Hematopoietic multipotent progenitor cell treated with erythropoietin and hydrocortisone succinate and interleukin-3 and kit ligand, for 6 days (in vitro differentiated cells): ENCODE measurements at places on chromosomes 16 and 17.

DNA sequence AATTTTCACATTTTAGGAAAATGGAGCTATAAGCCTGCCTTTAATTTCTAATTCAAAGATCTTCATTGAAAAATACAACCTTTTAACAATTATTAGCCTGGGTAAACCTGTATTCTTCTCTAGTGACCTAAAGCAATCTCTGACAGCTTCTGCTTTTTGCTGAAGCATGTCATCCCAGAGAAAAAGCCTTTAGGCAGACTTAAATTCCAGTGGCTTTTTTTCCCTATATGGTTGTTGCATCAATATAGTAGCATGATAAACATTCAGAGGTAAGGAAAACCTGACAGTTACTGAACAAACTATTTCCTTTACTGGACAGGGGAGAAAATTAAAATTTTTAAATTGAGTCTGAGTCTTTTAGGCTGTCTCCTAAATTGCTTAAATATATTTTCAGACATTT is 7.8 kb upstream of the EVI2A start:
- DNase-seq: no peak

GRCh38 chr17:21210411-21211076 is 3.4 kb downstream of the TMEM11 start:
- peak; percentile 52 for DNase-seq

DNA sequence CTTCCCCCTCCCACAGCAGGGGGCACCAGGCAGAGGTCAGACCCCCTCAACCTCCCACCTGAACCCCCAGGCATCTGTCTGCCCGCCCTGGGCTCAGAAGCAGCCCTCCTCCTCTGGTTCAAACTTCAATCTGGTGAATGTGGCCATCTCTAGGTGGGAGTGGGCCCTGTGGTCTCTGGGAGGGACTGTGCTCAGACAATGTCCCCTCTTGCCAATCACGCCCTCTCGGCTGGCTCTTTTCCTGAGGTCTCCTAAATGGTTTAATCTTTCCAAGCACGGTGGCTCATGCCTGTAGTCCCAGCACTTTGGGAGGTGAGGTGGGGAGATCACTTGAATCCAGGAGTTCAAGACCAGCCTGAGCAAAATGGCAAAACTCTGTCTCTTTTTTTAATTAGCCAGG is 15.2 kb downstream of the LITAF start:
- no peak for DNase-seq

DNA sequence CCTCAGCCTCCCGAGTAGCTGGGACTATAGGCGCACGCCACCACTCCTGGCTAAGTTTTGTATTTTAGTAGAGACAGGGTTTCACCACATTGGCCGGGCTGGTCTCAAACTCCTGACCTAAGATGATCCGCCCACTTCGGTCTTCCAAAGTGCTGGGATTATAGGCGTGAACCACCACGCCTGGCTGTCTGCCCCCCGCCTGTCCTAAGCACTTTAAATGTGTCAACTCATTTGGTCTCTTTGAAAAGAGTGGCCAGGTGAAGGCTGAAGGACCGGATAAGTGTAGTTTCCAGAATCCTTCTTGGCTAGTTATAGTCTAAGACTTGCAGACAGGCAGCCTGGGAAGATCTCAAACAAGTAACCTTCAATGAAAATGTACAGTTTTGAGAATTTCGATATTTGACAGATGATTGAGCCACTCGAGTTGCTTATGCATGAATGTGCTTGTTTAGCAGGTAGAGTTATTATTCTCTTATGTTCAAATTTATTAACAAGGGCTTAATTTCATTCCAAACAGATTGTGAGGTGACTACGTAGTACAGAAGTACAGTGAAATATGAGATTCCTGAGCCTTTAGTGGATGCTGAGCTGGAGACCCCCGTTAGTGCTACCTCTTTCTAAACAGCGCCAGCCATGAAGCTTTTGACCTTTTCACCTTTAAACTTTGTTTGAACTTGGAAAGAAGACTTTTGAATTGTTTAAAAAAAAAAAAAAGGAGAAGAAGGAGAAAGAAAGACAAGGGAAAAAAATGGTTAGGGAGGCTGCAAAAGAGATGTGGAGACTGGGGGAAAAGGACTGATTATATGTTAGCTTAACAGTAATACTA is 164.4 kb upstream of the TBX2 start:
- DNase-seq: no peak

GRCh38 chr16:12188935-12189249 is 212.4 kb downstream of the SNX29 start:
- DNase-seq: no peak

DNA sequence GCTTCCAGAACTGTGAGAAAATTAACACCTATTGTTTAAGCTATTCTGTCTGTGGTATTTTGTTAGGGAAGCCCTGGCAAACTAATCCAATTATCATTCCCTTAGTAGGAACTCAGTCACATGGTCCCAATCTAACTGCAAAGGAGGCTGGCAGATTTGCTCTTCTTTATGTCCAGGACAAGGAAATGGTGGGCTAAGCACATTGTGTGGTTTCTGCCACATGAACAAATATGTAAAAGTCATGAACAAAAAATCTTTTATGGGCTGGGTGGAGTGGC is 278.6 kb upstream of the RPL38 start:
- no peak for DNase-seq

DNA sequence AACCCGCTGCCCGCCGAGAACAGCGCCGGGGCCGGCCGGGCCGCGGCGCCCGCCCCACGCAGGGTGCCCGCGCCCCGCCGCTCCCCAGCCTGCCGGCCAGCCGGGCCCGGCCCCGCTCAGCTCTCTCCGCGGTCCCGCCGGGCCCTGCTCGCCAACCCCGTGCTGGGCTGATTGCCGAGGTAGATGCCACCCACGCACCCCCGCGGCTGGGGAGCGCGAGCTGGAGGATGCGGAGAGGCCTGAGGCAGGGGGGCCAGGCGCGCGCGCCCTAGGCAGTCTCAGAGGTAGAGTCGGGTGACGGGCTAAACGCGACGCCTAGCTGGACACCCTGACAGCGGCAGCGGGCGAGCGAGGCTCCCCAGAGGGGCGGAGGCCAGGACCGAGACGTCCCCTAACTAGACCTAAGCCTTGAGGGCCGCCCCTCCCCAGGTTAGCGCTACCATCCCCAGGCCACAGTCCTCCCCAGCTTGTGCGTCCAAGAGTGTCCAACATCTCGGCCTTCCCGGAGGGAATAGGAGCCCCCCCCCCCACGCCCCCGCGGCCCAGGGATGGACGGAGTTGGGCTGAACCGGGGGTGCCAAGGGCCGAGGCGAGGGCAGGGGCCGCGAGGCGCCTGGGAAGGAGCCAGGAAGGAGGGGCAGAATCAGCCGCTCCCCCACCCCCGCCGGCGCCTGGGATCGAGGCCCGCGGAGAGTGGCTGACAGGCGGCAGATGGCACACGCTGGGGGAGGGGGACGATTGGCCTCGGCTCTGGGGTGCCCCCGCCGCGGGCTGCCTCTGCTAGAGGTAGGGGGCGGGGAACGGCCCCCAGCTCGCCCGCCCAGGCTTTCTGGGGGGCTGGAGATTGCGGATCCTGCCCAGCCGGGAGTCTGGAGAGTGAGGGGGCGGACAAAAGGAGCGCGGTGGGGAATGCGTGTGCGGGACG is 2.5 kb upstream of the ZNF423 start:
- DNase-seq: no peak

- no peak for DNase-seq
These were observed 44.0 kb downstream of the GPRC5B start for GRCh38 chr16:19840524-19841110.

- no peak for DNase-seq
These were observed at the start of gene CCL22 for GRCh38 chr16:57358527-57359095. Gene CCL22 (plus strand): TSS chr16:57358783. CDS start chr16:57358817, 34 bp downstream.

DNA sequence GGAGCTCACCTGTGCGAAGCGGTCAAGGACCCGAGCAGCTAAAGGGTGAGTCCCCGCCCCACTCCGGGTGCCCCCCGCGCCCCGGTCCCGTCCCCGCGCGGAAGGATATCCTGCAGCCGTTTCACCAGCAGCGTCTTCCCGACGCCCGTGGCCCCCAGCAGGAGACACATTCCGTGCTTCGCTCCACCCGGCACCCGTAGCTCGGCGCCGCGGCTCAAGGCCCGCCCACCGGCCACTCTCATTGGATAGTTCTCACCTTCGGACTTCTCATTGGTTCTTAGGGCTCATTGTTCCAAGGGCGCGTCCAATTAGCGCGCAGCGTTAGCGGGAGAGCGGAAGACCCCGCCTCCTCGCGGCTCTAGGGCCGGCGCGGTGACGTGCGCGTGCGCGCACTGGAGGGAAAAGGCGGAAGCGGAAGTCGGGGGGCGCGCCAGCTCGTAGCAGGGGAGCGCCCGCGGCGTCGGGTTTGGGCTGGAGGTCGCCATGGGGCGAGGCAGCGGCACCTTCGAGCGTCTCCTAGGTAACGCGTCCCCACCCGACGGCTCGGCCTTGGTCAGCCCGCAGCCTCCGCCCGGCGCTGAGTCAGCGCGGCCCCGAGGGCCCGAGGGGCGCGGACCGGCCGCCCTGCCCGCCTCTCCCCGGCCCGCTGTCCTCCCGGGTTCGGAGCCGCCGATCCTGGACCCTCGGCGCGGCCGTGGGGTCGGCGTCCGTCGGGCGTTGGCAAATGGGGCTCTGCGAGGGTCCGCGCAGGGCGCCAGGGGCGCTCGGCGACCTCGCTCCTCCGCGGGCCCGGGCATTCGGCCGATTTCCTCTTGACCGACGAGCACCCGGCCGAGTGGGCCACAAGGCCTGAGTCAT is at the start of the genes ARL16 and HGS:
Gene ARL16 (minus strand): TSS at position 214 of the 858 bp plus-strand sequence. CDS start 44 bp downstream, at position 170.
Gene HGS (plus strand): TSS at position 428 of the 858 bp plus-strand sequence. CDS start 56 bp downstream, at position 484.
- DNase-seq: peak; percentile 100

GRCh38 chr16:67865318-67865717 is 7.5 kb upstream of the EDC4 start:
- peak; percentile 75 for DNase-seq

- DNase-seq: peak; percentile 76
These were observed 120.2 kb upstream of the CACNG3 start for GRCh38 chr16:24135624-24136565.

DNA sequence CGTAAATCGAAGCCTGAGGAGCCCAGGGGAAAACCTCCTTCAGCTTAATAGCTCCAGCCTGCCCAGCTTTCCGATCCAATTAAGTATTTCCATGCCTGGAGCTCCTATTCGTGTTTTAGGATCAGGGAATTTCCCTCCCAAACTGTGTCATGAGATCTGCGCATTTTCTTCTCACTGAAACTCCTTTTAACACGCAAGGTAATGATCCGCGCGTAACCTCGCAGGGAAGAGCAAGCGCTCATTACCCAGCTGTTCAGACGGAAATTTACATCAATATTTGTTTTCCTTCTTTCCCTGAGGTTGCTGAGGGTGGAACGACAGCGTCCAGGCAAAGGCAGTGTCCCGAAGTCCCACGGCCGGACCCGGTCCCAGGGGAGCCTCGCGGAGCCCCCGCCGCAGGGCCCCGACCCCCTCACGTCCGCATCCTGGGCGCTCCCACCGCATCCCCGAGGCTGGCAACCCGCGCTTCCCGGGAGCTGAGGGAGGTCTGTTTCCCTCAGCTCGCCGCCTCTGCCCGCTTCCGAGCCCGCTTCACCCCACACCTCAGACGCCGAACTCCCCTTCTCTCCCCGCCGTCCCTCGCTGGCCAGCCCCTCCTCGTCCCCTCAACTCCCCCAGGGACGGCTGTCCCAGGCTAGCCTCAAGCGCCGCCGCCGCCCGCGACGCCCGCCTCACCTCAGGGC is 415 bp downstream of the ABCA5 start:
- peak; percentile 27 for DNase-seq

- DNase-seq: no peak
These were observed 53.2 kb downstream of the MYH11 start for GRCh38 chr16:15803618-15804017.

DNA sequence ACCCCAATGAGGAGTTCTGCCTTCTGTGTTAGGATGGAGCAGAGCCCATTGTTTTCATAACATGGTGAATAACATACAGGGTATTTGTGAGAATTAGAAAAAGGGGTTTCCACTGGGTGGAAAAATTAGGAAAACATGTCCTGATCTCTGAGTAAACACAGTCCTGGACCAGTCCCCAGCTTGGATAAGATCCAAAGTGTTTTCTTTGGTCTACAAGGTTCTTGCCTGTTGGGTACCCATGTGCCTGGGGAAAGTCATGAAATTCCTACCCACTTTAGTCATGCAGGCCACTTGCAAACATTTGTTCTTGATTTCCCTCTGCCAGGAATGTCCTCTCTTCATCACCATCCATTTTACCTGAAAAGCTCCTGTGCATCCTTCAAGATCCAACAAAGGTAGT is 164.8 kb upstream of the DYNLRB2 start:
- DNase-seq: no peak

- no peak for DNase-seq
These were observed 25.5 kb upstream of the CBX4 start for GRCh38 chr17:79864617-79865250.

- DNase-seq: no peak
These were observed 5.8 kb upstream of the MYCBPAP start for GRCh38 chr17:50502301-50502990.

DNA sequence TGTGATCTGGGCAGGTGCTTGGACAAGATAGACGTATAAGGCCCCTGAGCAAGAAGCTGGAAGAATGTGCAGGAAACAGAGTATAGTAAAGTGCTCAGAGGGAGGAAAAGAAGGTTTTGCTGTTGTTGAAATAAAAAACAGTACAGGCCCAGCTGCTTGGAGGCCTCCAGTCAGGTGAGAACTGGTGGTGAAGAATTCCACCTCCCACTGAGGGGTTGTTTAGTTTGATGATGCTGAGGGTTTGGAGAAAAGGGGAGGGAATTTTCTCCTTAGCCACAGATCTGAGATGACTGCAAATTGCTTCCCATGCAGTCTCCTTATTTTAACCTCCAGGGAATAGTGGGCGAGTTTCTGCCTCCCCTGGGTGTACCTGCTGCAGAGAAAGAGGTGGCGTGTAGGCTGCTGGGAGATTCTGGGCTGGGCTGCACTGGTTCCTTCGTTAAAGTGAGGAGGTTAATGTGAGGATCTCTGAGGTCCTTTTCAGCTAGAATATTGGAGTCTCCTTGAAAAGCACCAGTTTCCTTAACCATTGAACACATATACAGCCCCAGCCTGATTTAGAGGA is 25.8 kb downstream of the SMPD3 start:
- no peak for DNase-seq

DNA sequence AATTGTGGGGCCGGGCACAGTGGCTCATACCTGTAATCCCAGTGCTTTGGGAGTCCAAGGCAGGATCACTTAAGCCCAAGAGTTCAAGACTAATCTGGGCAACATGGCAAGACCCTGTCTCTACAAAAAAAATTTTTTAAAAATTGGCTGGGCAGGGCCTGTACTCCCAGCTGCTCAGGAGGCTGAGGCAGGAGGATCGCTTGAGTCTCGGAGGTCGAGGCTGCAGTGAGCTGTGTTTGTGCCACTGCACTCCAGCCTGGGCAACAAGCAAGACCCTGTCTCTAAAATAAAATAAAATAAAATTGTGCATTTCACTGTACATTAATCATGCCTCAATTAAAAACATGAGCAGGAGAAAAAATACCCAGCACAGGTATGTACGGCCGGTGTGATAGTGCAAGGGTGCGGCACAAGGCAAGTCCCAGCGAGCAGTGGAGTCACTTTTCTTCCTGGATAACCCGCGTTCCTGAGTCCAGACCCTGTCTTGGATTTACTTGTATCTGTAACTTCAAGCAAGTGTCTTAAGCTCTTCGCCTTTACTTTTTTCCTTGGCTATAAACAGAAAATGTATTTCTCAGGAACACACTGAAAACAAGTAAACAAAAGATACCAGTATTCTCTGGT is 11.4 kb downstream of the ZDHHC7 start:
- no peak for DNase-seq

- DNase-seq: no peak
These were observed 521.8 kb downstream of the KCNJ2 start for GRCh38 chr17:70691150-70691549.
